ENCODE measurements at places on chromosomes 12 and 14. TPM values are rescaled to one million over a fixed set of nuclear protein-coding genes. Genes with fewer than 3 reads are reported as not detected.

GRCh38 chr14:73696466-73697400, 17.5 kb downstream of the PNMA1 start:
- DNase-seq = no peak

DNA sequence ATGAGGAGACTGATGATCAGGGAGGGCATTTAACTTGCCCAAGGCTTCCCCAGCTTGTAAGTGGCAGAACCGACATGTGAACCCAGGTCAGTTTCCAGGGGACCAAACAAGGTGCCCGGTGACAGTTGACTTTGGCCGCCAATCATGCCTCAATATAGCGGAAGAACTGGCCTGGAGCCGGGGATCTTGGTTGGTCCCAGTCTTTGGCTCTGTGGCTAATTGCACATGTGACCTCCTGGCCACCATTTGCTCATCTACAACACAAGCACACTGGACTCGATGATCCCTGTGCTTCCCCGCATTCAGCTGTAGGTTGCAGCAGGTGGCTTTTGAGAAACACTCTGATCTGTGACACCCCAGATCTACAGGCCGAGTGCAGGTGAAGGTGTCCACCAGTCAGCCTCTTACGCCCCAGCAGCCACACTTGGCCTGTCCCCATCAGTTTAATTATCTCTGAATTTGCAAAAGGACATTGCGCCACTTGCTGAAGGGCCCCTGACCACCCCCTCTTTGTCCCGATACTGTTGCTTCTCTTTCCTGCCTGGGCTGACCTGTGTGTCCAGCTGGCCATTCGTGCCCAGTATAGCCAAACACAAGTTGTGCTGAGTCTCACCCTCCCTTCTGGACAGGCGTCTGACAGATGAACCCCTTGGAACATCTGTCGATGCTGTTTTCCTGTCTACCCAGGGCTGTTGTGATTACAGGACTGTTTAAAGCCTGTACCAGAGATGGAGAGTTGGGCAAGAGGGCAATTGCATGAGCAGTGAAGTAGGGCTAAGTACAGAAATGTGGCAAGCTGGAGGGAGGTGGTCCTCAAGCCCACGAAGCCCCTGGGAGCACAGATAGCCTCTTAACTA, 14.1 kb downstream of the ACACB start:
- DNase-seq = no peak

DNA sequence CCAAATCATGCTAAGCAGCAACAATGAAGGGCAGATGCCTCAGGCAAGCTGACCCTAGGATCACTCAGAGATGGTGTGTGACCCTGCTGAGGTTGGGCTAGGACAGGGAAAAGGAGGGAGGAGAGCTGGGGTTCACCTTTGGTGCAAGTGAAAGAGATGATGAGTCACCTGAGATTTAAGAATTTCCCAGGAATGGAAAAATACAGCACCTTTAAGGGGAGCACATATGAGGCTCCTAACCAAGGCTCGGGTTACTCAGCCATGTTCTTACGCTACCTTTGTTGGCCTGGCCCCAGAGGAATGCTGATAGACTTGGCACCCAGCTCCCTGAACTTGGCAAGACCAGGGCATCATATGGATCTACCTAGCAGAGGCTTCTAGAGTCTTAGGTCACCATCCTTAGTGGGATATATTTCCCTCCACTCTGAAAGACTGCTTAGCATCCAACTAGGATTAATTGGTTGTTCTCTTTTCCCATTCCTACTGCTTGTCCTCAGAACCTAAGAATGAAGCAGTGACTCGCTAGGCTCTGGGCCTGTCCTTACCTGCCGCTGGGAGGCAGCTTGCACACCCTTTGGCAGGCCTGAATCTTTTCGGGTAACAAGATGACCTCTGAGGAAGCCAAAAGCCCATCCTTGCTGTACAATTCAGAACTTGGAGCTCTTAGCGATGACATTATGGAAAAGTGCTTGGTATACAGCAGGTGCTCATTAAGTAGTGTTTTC, 4.0 kb upstream of the NAA25 start:
- no peak for DNase-seq

GRCh38 chr12:52005903-52006703, 643 bp upstream of the TAMALIN start:
- DNase-seq = no peak

- DNase-seq = no peak
Measured at GRCh38 chr14:58574623-58575022, 63.1 kb upstream of the DACT1 start.

DNA sequence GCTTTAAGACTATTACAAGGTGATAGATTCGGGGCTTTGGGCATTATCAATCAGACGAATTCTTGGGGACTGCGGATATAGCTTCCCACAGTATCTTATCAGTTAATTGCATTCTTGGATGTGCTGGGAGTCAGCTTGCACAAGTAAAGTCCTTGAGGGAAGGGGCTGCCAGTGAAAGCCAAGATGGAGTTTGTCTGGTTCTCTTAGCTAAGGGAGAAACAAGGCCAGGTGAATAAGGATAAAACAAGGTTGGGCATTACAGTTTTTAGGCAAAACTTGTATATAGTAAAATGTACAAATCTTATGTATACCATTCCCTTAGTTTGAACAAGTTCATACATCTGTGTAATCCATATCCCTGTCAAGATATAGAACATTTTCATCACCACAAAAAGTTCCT, 5.5 kb downstream of the FBXO34 start:
- no peak for DNase-seq

DNA sequence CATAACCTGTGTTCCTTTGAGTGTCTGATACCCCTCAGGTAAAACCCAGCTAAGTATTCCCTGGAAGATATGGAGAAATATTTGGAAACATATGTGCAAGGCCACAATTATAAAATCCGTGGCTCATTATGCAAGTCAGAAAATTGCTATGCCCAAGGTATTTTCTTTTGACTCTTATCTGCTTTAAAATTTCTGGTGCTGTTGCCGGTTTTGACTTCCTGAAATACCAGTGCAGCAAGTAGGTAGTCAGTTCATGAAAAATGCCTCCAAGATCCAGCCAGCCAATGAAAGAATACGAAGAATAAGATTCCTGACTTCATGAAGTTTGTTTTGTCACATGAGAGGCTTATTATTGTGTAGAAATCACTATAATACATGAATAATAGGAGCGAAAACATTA, 20.2 kb upstream of the FUT8 start:
- DNase-seq = no peak

DNA sequence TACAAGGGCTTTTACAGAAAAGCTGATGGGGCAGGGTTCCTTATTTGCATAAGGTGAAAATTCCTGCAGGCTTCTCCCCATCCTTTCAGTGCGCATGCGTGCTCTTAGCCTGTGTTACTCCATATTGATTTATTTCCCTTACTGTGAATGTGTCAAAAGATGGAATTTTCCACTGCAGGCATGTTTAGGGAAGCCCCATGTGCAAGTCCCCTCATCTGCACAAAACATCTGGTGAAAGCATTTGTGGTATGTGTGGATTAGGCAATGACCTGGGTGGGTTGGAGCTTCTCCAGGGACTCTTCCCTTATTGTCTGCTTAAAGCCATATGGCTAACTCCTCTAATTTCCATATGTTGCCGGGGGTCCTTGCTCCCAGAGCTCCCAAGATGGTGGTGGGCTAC, 912.7 kb upstream of the LRFN5 start:
- DNase-seq = no peak

- DNase-seq = no peak
Measured at GRCh38 chr12:88328090-88328489, 186.0 kb downstream of the TMTC3 start.

- DNase-seq = no peak
Measured at GRCh38 chr12:90333939-90334338, 621.0 kb downstream of the CCER1 start.

GRCh38 chr12:85157035-85157603, 121.0 kb downstream of the LRRIQ1 start:
- no peak for DNase-seq

GRCh38 chr12:96237465-96238077, 43.4 kb downstream of the ELK3 start:
- no peak for DNase-seq

GRCh38 chr12:103840876-103841689, at the start of gene NT5DC3:
TSS of gene NT5DC3 (minus strand) at chr12:103841234. CDS start at chr12:103841156, 78 bp downstream.
- peak; percentile 95 for DNase-seq

DNA sequence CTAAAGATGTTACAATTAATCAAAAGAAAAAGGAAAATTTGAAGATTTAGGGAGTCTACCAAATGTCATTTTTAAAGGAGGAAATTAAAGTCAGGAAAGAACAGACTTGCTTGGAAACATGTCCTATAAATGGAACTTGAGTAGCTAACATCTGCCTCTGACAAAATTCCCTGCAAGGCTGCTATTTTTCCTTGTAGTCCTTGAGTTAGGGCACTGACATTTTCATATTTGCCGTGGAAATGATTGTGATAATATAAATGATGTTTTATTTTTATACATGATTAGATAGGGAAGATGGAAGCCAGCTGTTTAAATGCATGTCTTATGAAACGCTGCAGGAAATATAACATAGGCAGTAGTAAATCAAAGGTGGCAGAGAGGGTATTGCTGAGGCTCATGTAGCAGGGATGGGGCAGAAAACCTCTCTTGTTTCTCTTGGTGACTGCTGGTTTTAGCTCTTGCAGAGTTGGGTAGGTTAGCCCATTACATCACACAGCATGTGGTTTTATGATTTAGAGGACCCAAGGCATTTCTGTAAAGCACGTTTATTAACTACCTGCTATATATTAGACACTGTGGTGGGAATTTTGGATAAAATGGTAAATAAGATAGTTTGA, 21.7 kb downstream of the NUBPL start:
- no peak for DNase-seq

GRCh38 chr12:46830731-46831334, 5.0 kb upstream of the SLC38A4 start:
- peak; percentile 70 for DNase-seq

- no peak for DNase-seq
Measured at GRCh38 chr12:27733052-27733656, 22.5 kb downstream of the MRPS35 start.

GRCh38 chr14:90551733-90552464, 155.1 kb downstream of the CALM1 start:
- no peak for DNase-seq

- DNase-seq = peak; percentile 27
Measured at GRCh38 chr14:101491841-101492240, 69.5 kb upstream of the DIO3 start.

DNA sequence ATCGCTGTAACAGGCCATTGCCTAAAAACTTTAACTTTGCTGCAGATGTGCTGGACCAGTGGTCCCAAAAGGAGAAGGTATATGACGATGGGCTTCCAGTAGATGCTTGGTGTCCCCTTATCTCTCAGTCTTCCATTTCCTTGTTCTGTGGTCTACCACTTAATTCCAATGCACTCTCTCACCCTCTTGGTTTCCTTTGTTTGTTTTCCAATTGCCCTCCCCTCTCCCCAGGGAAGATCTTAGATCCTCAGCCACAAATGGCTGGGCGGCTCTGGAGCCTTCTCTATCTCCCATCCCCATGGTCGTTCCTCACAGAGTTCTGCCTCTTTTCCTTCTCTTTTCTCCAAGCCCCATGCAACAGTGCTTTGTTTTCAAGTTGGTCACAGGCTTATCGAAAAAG, 584 bp downstream of the ACSM4 start:
- no peak for DNase-seq

- DNase-seq = no peak
Measured at GRCh38 chr14:31261859-31262731, 54.5 kb upstream of the HECTD1 start.

GRCh38 chr12:101221301-101221700, 11.3 kb upstream of the SLC5A8 start:
- no peak for DNase-seq

DNA sequence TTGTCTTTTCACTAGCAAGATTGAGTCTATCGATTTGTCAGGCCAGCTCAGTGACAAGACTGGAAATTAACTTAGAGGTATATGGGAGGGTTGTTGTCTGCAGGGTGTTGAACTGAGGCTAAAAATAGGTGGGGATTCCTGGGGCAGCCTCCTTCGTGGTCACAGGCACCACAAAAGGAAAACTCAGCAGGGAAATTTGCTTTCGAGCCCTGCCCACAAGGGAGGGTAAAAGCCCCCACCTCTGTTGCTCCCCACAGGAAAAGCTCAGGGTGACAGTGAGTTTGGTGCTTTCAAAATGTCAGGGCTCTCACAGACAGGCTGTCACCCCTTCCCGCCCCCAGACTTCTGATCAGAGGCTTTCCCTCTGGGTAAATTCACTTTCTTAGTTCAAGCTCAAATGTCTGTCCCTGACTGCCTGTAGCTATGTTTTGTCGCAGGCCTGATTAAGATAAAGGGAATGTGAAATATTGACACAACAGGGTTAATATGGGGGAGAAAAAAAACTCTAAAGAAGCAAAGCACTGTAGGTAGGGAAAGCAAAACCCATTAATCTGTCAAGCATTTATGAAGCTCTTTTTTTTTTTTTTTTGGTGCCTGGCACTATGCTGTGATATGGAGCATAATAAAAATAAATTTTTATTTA, 11.7 kb upstream of the NFKBIA start:
- no peak for DNase-seq

- DNase-seq = no peak
Measured at GRCh38 chr12:92593734-92594402, 108.9 kb upstream of the PLEKHG7 start.

DNA sequence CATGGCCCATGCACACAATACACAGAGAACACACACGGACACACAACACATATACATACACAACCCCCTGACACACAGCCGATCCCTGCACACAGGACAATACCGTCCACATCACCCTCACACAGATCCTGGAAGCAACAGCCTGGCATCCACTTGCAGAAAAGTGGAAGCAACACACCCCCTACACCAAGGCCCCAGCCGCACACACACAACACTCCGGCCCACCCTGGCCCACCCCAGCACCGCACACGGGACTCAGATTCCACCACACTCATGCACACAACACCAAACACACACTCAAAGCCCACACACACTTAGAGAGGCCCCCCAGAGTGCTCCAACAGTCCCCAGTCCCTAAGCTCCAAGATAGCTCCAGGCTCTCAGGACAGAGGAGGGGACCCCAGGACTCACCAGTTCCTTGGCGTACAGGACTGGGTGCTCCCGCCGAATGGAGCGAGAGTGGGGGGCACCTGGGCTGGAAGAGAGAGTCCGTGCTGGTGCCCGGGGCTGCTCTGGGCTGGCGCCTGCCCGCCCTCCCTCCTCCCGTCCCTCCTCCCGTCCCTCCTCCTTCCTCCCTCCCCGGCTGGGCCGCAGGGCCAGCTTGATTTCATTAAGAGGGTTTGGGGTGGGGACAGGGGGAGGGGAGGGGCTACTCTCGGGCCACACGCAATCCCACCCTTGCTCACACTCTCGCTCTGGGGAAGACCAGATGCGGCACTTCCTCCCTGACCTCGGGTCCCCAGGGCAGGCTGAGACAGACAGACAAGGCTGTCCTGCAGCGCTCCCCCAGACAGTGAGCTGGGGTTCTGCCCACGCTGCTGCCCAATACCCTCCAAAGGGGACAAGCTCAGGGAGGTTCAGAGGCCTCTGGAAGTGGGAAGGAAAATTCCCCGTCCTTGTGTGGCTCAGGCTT, at the start of gene TMEM119:
Gene TMEM119, minus strand, starts transcription at position 526 of the 913 bp plus-strand sequence. CDS start 5,701 bp downstream, outside the sequence.
- no peak for DNase-seq

- DNase-seq = no peak
Measured at GRCh38 chr14:65864984-65865383, 452.5 kb downstream of the FUT8 start.

- DNase-seq = no peak
Measured at GRCh38 chr12:14384783-14385638, 19.5 kb downstream of the ATF7IP start.

BAZ2A gene
- 49.0 TPM for total RNA-seq

ACAD10 gene
- total RNA-seq = 30.8 TPM

JDP2 gene
- total RNA-seq = 13.4 TPM

CMTM5 gene
- total RNA-seq = not detected

SLC2A13 gene
- total RNA-seq = 13.0 TPM

PIGH gene
- 10.6 TPM for total RNA-seq

OSBPL8 gene
- 43.2 TPM for total RNA-seq

GALNT8 gene
- 2.4 TPM for total RNA-seq

ITGB7 gene
- 1.4 TPM for total RNA-seq

HIGD1C gene
- total RNA-seq = not detected

MYH6 gene
- total RNA-seq = 170 TPM

KSR2 gene
- total RNA-seq = not detected

CISTR gene
- 0.75 TPM for total RNA-seq

CCDC175 gene
- total RNA-seq = not detected
